ENCODE measurements at places on chromosomes 13 and 19. TPM values are rescaled to one million over a fixed set of nuclear protein-coding genes. Genes with fewer than 3 reads are reported as not detected.

Gene COX7A1
- 27.1 TPM for polyA plus RNA-seq

DNA sequence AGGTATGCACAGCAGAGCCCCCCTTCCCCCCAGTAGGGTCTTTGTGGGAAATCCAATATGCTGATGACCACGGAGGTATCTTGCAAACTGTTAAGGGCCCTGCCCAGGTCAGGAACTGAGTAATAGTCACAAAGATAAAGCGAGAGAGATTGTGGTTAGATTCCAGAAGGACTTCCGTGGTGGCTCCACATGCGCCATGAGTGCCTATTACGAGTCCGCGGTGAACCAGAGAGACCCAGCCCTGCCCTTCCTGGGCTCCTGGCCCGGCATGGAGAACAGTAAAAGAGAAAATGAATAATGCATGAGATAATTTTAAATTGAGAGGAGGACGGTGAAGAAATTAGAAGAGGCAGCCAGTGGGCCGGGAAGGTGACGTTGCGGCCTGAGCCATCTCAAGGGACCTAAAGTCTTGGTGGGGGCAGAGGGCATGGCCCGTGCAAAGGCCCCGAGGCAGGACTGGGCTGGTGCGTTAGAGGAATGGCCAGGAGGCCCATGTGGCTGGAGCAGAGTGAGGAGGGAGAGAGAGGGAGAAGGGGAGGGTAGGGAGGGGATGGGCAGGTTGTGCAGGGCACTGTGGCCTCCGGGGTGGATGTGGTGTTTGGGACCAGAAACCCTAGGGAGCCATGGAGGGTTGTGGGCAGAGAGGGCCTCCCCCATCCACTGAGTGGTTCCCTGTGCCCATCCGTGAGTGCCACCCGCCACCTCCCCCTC is 46.6 kb upstream of the NFIC start:
- no peak for DNase-seq

DNA sequence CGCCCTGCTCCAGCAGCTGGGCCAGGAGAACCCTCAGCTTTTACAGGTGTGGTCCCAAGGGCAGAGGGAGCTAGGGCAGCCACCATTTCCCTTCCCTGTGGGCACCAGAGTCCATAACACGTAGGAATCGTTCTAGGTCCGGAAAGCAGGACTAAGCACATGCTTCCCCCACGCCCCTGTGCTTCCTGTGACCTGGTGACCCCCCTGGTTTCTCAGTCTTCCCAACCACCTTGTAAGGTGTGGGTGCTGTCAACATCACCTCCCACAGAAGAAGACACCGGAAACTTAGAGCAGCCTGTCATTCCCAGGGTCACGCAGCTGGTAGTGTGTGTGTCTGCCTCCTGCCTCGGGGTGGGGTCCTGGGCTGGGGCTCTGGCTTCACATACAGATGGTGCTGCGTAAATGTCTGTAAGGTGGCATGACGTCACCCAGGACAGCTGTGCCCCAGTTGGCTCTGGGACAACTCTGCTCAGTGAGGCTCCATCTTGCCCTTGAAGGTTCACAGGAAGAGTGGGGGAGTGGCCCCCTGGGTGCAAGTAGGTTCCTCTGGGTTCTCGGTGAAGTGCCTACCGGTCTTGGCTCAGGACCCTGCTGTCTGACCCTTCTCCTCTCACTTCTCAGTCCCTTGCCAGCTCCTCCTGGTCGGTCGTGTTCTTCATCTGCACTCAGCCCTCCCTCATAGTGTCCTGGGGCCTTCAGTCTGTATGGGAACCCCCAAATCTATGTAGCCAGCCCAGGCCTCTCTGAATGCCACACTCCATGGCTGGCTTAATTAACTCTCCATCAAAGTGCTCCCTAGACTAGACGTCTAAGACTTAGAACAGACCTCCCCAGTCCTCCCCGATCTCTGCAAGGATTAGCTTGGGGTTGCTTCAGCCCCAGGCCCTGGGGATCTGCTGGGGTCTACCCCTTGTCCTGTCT is 4.0 kb downstream of the RAD23A start:
- no peak for DNase-seq

DNA sequence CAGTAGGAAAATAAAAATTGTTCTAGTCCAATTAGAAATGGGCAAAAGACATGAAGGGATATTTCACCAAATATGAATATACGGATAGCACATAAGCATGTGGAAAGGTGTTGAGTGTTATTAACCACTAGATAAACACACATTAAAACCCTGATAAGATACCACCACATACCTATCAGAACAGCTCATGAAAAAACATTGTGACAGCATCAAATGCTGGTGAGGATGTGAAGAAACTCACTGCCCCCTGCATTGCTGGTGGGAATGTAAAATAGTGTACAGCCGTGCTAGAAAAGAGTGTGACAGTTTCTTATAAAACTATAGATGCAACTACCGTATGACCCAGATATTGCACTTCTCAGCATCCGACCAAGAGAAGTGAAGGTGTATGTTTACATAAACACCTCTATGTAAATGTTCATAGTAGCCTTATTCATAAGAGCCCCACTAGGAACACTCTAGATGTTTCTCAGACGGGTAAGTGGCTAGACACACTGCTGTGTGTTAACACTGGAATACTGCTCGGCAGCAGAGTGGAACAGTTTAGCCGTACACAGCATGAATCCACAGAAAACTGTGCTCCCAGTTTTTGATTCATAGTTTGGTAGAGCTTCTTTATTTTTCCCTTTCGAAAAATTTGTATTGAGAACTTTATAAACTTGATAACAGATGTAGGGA is 321.1 kb downstream of the MYO16 start:
- no peak for DNase-seq

DNA sequence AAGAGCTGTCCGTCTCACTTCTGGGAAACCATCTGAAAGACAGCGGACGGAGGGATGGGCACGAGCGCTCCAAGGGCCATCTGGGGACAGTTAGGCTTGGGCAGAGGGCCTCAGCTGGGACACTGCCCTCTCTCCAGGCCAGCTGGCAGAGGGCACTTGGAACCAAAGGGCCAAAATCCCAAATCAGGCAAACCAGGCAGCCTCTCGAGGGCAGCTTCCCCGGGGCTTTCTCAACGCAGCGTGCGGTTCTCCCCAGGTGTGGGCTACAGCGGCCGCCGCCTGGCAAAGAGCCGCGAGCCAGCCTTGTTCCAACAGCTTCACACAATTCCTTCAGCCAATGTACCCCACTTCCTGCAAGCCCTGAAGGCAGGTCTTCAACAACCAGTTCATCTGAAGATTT is 5.0 kb downstream of the MLLT1 start:
- no peak for DNase-seq

GRCh38 chr19:27843861-27844260 is 1369.1 kb downstream of the UQCRFS1 start:
- DNase-seq: no peak

- no peak for DNase-seq
Measured at GRCh38 chr13:31413516-31413915, 213.7 kb downstream of the B3GLCT start.

DNA sequence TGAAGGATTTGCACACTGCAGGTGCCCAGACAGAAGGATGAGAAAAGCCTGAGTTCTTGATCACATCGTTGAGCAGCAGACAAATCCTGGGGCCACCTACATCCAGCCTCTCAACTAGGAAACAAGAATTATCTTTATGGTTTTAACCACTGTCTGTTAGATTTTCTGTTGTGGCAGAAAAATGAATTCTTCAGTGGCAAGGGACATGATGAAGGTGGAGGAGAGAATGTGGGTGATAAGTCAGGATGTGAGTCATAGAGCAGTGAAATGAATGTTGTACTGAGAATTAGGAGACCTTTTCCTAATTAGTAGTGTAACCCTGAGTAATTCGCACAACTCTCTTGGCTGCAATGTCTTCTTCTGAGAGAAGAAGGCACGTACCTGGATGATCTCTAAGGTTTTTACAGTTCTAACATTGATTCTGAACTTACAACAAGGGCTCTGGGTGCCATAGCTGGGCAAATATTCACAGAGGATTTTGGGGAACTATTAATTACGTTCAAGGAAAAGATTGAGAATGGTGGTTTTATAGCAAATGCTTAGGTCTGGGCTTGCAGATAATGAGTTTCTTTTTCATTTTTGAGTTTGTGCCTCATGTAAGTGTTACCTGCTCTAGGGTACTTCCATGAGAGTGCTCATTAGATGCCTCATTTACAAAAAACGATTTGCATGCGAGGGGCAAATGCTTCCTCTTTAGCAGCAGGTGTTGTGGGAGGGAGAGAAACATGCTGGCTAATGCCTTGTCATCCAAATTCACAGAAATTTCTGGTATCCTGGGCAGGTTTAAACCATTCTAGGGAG is 111.0 kb upstream of the KL start:
- no peak for DNase-seq
